ENCODE measurements at places on chromosomes 5 and 9. TPM values are rescaled to one million over a fixed set of nuclear protein-coding genes. Genes with fewer than 3 reads are reported as not detected.

The UBAP1 gene
- total RNA-seq = 22.9 TPM

The ROR2 gene
- 16.5 TPM for total RNA-seq

The GFI1B gene
- total RNA-seq = under 0.01 TPM

The KIAA0825 gene
- total RNA-seq = 2.0 TPM

The DPYSL3 gene
- 62.7 TPM for total RNA-seq

The F2RL1 gene
- total RNA-seq = 20.2 TPM

The KIF4B gene
- total RNA-seq = not detected

The LMX1B gene
- total RNA-seq = not detected

The IL4 gene
- not detected for total RNA-seq

The RASGEF1C gene
- total RNA-seq = not detected

The PCDHB12 gene
- total RNA-seq = not detected

The STARD4 gene
- 59.9 TPM for total RNA-seq

The IQGAP2 gene
- 0.17 TPM for total RNA-seq

The PTGES2 gene
- total RNA-seq = 70.3 TPM

The STXBP1 gene
- 19.0 TPM for total RNA-seq

The GNA14 gene
- total RNA-seq = under 0.01 TPM

The PHF24 gene
- 0.74 TPM for total RNA-seq

The ST6GALNAC4 gene
- 32.6 TPM for total RNA-seq

The PCDHA11 gene
- total RNA-seq = not detected

The SLC9A3 gene
- total RNA-seq = 1.5 TPM

The OTP gene
- not detected for total RNA-seq

The PCDHGB4 gene
- 4.0 TPM for total RNA-seq
